ENCODE measurements at places on chromosomes 2 and 18. TPM values are rescaled to one million over a fixed set of nuclear protein-coding genes. Genes with fewer than 3 reads are reported as not detected.

TEX44 gene
- not detected for total RNA-seq

SERPINB10 gene
- 0.79 TPM for total RNA-seq

MRPS9 gene
- total RNA-seq, result 35.6 TPM

CCDC178 gene
- total RNA-seq, result 0.90 TPM

FAM228A gene
- total RNA-seq, result not detected

RGPD3 gene
- total RNA-seq, result 0.26 TPM

AKAIN1 gene
- total RNA-seq, result not detected

NGEF gene
- total RNA-seq, result 6.1 TPM

PUS10 gene
- total RNA-seq, result 5.9 TPM

SERPINB7 gene
- total RNA-seq, result 25.0 TPM

KATNAL2 gene
- under 0.01 TPM for total RNA-seq

STON1 gene
- total RNA-seq, result 0.79 TPM

SLC35F6 gene
- 29.2 TPM for total RNA-seq

SCN1A gene
- total RNA-seq, result not detected

DNMT3A gene
- 12.9 TPM for total RNA-seq

ST6GAL2 gene
- not detected for total RNA-seq

CDH2 gene
- 0.79 TPM for total RNA-seq

IL1R2 gene
- total RNA-seq, result not detected

FARP2 gene
- 25.0 TPM for total RNA-seq

ZBTB7C gene
- total RNA-seq, result under 0.01 TPM

CXCR1 gene
- total RNA-seq, result not detected

C2orf66 gene
- under 0.01 TPM for total RNA-seq

TIMM21 gene
- total RNA-seq, result 28.0 TPM

ANKRD30B gene
- not detected for total RNA-seq

LYG1 gene
- 0.77 TPM for total RNA-seq

CPLX4 gene
- not detected for total RNA-seq

COL4A3 gene
- total RNA-seq, result under 0.01 TPM

IL1F10 gene
- not detected for total RNA-seq

EFHD1 gene
- total RNA-seq, result not detected

VWC2L gene
- not detected for total RNA-seq

NOSTRIN gene
- 0.64 TPM for total RNA-seq

SIX3 gene
- not detected for total RNA-seq

CHRNG gene
- not detected for total RNA-seq

MIB1 gene
- 82.3 TPM for total RNA-seq

ACOXL gene
- not detected for total RNA-seq

EML6 gene
- 0.53 TPM for total RNA-seq

AGXT gene
- not detected for total RNA-seq

DSG1 gene
- 0.64 TPM for total RNA-seq

NT5DC4 gene
- not detected for total RNA-seq

PLEK gene
- total RNA-seq, result under 0.01 TPM

VAMP5 gene
- 5.5 TPM for total RNA-seq

STK16 gene
- total RNA-seq, result 48.3 TPM

TBC1D8 gene
- total RNA-seq, result 25.3 TPM

Measured in bronchial epithelial cell (primary cell).